Brain (organoid and tissue), 16 donors: ENCODE measurements at places on chromosomes 4 and X.

GRCh38 chr4:6195602-6196319, 4.6 kb downstream of the JAKMIP1 start:
- DNase-seq: no peak

GRCh38 chrX:42567268-42567667, 210.7 kb downstream of the PPP1R2C start:
- DNase-seq: peak; percentile 31

GRCh38 chr4:36303426-36304137, 22.2 kb downstream of the DTHD1 start:
- no peak for DNase-seq

GRCh38 chr4:128228845-128229795, 58.5 kb downstream of the PGRMC2 start:
- DNase-seq: peak; percentile 66

DNA sequence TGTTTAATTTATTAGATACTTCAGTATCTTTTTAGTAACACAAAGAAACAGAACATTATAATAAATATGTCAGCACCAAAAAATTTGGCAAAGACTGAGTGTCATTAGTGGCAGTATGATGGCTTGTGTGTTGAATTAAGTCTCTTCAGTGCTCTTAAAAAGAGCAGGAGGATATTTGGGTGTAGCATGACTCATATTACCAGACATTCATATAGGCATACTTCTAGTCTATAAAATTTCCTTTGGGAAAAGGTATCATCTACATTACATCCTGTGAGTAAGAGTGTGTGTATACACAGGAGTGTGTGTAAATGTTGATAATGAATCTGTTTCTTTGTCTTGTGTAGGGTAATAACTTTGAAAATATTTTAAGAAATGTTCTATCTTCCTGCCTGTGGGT, 135.7 kb downstream of the CNKSR2 start:
- no peak for DNase-seq

- DNase-seq: peak; percentile 75
Observed at GRCh38 chr4:158172261-158173258, at the start of gene GASK1B. Gene GASK1B, minus strand, starts transcription at chr4:158173025. Its CDS starts 1,650 bp downstream, at chr4:158171375.

DNA sequence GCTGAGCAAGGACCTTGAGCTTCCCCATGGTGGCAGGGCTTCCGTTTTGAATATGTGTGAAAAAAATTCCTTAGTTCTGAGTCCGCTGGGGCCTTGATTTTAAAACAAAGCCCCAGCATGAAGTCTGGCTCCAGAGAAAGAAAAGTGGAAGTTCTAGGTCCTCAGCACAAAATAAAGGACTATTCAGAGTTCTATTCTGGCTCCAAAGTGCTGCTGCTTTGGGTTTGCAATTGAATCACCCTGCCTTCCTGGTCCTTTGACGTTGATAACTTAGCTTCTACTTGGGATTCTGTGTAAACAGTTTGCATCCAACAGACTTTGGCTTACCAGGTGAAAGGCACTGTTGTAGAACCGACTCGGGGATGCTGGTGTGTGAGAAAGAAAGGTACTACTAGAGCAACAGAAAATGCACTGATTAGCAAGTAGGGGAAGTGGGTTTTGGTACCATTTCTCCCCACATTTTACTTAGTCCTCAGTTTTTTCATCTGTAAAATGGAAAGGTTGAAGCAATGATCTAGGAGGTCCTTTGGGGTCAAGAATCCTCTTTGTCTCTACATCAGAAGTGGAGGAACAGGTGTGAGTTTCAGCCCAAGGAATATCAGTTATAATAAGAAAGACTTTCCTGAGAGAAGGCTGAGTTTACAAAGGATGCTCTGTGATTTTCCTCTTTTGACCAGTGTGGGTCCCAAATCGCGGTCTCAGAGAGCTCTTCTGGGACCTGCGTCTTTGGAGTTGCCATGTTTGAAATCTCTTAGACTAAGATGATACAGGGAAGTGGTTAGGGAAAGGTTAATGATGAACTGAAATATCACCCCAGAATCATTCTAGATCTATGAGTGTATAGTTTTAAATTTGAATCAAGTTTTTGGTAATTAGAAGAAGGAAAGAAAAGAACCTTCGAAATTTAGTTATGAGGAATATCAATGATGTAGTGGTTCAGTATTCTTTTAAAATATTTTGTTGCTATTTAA, 28.2 kb downstream of the IGFBP7 start:
- no peak for DNase-seq

- no peak for DNase-seq
Observed at GRCh38 chr4:140928880-140929279, 172.7 kb upstream of the TBC1D9 start.

DNA sequence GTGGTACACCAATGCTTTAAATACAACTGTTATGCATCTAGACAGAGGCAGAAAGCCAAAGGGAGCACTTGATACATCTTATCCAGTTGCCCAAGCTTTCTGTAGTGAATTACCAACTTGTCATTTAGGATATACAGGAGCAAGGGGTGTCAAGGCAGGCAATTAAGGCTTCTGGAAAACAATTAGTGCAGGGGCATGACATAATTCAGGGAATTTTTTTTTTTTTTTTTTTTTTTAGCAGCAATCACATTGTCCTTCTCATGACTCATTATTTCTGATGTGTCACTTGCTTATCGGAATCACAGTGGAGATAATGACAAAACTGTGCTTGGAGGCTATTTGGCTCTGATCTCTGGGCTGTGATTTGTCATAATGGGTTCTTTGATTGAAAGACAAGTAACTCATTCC, 259.5 kb downstream of the ARHGAP24 start:
- no peak for DNase-seq

DNA sequence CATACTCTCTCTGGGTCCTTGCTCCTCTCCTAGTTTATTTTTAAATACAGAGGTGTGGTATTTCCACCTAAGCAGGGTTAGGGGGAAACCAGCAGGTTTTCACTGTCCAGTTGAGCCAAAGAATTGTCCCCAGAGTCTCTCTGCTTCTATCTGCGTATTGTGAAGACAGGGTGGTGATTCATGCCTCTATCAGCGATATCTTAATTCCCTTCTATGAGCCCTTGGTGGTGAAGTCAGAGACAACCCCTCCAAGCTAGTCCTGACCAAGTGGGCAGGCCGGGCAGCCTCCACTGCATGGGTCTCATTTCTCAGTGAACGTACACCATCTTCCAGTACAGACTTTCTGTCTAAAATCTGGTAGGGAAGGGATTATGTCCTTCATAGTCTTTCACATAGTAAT, 100.5 kb upstream of the GPR34 start:
- no peak for DNase-seq

DNA sequence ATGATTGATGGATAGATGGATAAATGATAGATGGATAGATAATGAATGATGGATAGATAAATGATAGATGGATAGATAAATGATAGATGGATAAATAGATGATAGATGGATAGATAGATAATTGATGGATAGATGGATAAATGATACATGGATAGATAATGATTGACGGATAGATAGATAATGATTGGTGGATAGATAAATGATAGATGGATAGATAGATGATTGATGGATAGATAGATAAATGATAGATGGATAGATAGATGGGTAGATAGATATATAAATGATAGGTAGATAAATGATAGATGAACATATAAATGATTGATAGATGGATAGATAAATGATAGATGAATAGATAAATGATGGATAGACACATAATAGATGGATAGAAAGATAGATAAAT, 49.5 kb upstream of the SHOX start:
- DNase-seq: no peak

DNA sequence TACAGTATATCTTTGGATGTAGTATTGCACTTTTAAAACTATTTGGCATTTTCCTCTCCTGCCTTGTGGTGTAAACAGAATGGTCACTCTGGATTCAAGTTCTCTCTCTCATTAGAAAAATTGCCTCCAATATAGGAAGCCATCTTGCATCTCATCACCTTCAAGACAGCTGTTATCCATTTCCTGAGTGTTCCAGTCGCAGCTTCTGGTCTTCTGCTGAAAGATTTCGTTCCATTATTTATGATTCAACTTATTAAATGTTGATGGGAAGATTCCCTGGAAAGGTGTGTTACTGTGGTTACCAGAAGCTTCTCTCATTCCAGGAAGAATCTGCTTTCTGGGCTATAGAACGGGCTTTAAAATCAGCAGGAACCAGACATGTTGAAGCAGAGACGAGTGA, 568.3 kb upstream of the SLIT2 start:
- DNase-seq: no peak

DNA sequence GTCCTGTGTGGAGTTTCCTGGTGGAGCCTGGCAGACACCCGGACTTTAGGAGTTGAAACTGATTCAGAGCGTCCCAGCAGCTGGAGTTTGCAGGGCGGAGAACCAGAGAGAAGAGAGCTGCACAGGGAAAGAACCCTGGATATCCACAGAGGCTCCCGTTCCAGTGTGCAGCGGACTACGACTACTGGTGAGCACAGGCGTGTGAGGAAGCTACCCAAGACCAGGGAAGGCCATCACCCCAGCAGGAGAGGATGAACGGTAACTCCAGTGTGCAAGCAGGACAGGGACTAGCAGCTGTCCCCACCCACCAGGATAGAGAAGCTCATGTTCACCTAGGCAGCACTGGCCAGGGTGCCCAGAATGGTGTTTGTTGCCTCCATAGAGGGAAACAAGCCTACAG, 2.3 kb downstream of the LAGE3 start:
- no peak for DNase-seq

GRCh38 chrX:110732266-110732665, 63.4 kb downstream of the CHRDL1 start:
- DNase-seq: peak; percentile 96

DNA sequence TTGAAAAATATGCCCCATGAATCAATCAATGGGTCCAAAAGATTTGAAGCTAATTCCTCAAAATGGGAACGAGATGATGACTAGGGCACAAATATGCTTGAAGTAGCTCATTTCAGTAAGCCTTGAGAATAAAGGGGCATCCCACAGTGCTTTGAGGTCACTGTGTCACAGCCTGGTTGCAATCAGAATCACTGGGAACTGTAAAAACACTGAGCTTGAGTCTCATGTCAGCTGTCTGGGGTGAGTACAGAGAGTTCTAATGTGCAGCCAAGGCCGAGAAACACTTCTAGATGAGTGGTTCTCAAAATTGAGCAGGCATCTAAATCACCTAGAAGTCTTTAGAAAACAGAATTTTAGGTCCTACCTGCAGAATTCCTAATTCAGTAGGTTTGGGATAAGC, 120.5 kb upstream of the EGFL6 start:
- no peak for DNase-seq

- peak; percentile 46 for DNase-seq
Observed at GRCh38 chr4:72663828-72664227, 94.8 kb upstream of the ADAMTS3 start.

- DNase-seq: no peak
Observed at GRCh38 chr4:99652596-99653436, 4.8 kb downstream of the C4orf54 start.

DNA sequence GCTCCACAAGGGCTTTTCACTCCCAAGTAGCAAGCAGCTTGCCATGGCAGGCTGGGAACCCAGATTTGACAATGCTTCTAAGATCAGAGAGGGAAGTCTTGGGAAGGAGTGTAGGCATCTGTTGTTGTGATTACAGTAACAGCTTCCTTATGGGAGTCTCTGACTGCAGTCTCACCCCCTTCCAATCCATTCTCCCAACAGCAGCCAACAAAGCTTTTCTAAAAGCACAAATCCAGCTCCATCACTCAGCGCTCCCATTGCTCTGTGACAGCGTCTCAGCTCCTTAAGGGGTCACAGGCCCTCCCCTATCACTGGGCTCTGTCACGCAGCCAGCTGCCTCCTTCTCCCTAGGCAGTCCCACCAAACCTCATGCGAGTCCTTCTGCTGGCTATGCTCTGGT, 7.1 kb downstream of the IGFBP7 start:
- no peak for DNase-seq

- DNase-seq: peak; percentile 84
Observed at GRCh38 chr4:112516471-112517066, 589 bp upstream of the NEUROG2 start.

GRCh38 chrX:1336331-1336943, at the start of gene IL3RA:
Gene IL3RA, plus strand, starts transcription at chrX:1336785. Its CDS starts 4,981 bp downstream, at chrX:1341766.
- DNase-seq: no peak

DNA sequence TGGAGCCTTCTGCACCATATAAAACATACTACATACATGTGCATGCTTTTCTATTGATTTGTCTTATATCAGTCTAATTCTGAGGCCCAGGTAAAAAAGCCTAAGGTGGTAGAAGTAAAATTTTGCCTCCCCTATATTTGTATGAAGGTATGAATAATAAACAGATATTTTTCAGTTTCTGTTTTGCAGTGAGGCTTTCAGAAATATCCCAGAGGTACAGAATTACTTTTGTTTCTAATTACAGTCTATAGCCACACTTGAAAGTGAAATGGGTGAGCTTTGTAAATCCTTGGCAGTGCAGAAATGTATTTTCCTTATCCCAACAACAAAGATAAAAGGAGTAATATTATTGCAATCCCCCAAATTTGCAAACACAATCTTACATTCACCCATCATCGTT, 59.5 kb downstream of the DDX60 start:
- no peak for DNase-seq

DNA sequence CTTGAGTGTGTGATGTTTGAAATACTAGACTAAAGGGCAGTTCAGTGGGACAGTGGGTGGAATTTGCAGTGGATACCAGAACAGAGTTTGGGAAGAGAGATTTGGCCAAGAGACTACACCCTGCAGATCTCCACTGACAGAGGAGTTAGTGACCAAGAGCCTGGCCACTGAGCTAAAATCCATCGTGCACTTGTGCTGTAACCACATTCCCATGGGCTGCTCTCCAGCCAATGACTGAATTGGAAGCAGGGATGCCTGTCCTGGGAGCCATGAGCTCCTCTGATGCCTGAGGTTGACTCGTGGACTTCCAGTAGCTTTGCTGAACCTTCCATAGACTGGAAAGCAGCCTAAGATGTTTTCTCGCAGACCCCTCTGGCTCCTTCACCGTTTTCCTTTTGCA, 296.1 kb downstream of the TRIML1 start:
- no peak for DNase-seq

DNA sequence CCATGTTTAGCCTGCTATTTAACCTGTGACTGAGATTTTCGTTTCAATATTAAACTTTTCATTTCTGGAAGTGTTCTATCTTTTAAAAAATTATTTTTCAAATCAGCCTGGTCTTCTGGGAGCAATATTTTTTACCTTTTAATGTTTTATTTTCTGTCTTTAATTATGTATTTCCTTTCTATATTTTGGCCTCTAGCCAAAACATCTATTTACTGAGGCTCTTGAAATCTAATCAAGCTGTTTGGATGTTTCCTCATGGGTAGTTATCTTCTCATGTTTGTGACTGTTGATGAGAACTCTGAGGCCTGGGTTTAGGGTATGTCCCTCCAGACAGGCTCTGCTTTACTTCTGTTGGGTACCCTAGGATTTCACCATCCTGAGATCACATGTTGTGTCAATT, 10.3 kb upstream of the SLC10A4 start:
- no peak for DNase-seq

DNA sequence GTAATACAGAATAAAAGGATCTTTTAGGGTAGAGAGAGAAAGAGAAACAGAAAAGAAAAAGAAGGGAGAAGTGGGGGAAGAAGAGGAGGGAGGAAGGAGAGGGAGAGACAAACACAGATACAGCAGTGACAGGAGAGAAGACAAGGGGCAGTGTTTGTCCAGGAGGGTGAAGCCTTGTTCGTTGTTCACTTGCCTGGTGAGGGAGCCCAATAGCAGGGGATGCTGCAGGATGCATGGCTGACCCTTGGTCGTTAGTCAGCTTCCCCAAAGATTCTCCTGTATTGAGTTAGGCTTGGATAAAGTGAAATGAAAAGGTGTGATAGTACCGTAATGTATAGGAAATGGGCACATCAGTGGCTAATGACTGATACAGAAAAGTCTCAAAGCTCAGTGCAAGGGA, 403.7 kb downstream of the IL15 start:
- no peak for DNase-seq
